ENCODE measurements at places on chromosomes 3 and 15.

DNA sequence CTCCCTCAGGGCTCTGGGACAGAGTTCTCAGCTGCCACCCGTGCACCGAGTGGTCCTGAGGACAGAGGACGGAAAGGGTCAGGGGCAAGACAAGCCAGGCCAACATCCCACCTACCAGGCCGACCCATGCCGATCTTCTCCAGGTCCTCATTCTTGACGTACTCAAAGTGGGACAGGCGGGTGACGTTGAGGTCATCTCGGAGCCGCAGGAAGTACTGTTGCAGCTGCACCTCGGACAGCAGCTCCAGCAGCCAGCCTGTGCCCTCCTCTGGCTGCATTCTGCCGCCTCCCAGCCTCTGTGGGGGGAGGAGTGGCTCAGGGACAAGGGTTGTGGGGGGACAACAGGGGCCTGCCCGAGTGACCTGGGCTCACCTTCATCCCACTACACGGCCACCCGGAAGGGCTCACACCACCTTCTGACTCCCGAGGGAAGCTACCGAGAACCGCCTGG lies 20.0 kb downstream of the TNK2 start:
- DNase-seq: no peak

DNA sequence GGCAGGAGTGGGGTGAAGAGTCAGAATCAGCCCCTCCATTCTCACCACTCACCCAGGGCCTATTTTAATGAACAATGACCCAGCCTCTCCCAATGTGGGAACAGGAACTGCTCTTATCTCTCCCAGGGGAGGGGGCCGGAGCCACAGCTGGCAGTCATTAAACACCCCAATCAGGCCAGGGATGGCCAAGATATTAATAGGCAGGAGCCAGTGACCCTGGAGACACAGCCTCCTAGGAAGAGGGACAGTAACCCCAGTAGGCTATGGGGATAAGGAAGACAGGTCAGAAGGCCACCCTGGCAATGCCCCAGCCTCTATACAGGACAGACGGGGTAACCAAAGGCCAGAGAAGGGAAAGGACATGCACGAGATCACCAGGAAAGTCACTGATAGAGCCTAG lies 38.6 kb downstream of the VIPR1 start:
- DNase-seq: no peak

DNA sequence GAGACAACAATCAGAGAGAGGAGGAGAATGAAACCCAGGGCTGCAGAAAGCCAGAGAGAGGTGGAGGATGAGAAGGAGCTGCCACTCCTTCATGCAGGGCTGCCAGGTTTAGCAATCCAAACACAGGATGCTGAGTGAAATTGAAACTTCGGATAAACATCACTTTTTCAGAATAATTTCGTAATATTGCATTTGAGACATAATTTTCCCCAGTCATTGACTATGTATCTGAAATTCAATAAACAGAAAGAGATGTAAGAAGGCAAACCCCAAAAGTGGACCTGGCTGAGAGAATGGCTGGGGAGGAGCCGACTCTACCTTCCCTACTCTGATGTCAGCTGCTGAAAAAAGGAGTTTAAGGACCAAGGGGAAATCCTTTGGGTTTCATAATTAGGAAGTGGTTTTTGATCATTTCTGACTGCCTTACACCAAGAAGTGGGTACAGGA lies 33.8 kb downstream of the SLC9A9 start:
- no peak for DNase-seq

GRCh38 chr3:188319569-188319968 lies 165.6 kb downstream of the LPP start:
- no peak for DNase-seq

- no peak for DNase-seq
These were observed 15.4 kb downstream of the PAQR5 start for GRCh38 chr15:69314131-69314530.

- no peak for DNase-seq
These were observed 36.9 kb downstream of the GPR171 start for GRCh38 chr3:151166161-151166560.

GRCh38 chr3:69560818-69561217 lies 174.9 kb upstream of the FRMD4B start:
- DNase-seq: no peak

DNA sequence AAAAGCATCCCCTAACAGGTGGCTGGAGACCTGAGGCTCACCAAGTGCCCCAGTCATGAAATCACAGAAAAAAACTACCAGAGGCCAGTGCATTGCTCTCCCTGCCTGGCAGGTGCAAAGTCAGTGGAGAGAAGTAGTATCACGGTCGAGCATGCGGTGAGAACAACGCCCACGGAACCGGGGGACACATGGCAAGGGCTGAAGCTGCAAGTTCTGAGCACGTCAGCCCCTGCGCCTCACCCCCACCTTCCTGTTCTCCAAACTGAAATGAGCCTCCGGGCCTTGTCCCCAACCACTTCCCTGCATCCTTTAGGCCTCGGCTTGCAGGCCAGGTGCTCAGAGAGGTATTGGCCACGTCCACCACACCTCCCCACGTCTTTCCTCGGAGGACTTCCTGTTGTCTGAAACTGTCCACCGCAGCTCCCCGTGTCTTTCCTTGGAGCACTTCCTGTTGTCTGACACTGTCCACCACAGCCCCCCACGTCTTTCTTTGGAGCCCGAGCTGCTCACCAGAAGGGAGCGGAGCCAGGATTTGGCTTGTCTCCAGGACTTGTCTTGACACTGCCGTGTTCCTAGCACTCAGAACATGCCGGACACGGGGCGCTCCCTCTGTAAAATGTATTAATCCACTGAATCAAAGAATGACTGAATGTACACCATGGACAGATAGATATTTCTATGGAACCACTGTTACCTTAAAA lies 43.9 kb downstream of the NSMCE3 start:
- no peak for DNase-seq

GRCh38 chr15:77528968-77529319 lies 103.8 kb downstream of the LINGO1 start:
- DNase-seq: no peak

DNA sequence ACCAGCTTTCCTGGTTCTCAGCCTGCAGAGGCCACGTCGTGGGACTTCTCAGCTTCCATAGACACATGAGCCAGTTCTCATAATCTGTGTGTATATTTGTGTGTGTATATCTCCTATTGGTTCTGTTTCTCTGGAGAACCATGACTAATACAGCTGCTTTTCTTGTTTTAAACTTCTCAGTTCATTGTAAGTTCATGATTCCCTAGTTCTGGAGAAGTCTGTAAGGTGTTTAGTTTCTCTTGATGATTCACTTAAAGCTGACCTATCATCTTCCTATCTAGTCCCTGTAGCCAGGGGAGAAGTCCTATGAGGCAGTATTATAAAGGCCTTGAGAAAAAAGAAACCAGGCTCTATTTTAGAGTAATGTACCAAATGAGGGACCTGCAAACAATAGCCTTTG lies 147.7 kb downstream of the RYR3 start:
- DNase-seq: no peak

GRCh38 chr15:90400005-90400758 lies 12.1 kb downstream of the IQGAP1 start:
- DNase-seq: no peak

- DNase-seq: no peak
These were observed 66.6 kb downstream of the P3H2 start for GRCh38 chr3:190053919-190054672.

Data from activated CD8-positive, alpha-beta memory T cell treated with anti-CD3 and anti-CD28 coated beads for 1 hour (primary cell).